ENCODE measurements at places on chromosomes 16 and 17.

GRCh38 chr17:67994817-67995569 lies 1.3 kb downstream of the C17orf58 start:
- DNase-seq = no peak

DNA sequence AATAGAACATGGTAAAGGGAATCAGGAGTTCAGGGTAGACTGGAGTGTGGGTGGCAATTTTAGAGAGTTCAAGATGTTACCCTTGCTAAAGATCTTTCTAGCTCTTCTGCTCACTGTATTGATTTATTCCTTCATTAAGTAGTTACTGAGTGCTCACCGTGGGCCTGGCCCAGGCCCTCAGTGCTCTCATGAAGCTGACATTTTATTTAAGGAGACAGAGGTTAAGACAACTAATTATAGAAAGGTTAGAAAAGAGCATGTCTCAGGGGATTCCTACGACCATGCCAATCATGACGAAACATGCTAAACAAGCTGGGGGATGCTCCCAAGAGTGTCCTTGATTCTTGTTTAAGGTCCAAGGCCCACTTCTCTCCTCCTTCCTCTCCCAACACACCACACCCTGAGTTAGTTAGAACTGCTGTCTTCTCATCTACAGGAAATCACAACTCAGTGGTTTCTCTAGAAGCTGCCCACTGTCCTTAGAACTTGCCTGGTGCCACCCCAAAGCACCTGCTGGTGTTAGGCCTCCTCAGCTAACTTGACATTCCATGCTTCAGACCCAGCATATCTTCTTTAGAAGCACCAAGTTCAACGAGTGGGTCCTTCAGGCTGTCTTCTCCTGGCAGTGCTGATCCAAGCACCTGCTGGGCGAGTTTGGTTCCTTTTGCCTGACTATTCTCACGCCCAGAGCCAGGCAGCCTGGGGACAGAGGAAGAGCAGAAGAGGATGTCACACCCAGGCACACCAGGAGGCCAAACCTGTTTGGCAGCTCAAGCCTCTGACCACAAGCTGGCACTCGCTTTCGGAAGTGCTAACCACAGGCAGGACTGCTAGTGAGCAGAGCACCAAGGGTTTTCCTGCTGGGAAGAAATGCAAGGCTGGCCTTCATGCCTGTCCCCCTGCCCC lies 79.0 kb downstream of the GAS7 start:
- DNase-seq = no peak

DNA sequence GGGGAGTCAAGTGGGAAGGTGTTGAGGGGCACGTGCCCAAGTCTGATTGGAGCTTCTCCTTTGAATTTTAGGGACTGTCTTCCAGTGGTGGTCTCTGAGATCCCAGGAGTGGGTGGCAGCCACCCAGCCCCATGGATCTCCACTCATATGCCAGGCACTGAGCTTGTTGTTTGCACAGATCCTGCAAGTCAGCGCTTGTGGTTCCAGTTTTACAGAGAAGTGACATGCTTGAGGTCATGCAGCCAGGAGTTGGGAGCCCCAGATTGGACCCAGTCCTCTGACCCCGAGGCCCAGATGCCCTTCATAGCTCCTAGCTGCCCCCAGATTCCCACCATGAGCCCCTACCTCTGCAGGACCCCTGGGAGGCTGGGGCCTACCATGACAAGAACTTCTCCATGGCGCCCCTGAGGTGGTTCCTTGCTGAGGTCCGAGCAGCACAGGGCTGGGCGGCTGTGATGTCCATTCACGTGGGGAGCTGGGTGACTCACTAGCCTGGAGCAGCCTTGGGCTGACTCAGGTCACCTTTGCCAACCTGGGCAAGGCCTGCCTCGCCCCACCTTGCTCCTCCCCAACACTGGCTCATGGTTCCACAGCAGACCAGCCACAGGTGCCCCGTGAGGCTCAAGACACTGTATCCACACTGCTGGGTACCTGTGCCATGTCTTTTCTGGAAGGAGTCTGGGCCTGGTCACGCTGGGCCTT lies 47.4 kb downstream of the RAI1 start:
- no peak for DNase-seq

DNA sequence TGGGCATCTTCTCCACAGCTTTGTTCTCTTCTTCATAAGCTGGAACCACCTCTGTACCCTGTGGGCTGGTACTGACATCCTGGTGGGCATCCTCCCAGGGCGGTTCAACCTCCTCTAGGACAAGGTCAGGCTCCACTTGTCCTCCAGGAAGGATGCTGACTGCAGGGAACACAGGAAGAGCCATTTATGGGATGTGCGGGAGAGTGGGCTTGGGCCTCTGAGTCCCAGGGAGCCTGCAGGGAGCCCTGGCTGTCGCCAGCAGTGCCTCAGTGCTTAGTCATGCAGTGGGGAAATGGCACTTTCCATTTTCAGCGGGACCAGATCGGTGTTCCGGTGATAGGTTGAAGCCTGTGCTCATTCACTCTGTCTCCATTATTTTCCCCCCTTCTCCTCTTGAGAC lies 20.5 kb downstream of the CNGB1 start:
- DNase-seq = no peak

- DNase-seq = no peak
These were observed 5.7 kb upstream of the CEP131 start for GRCh38 chr17:81228420-81228819.

DNA sequence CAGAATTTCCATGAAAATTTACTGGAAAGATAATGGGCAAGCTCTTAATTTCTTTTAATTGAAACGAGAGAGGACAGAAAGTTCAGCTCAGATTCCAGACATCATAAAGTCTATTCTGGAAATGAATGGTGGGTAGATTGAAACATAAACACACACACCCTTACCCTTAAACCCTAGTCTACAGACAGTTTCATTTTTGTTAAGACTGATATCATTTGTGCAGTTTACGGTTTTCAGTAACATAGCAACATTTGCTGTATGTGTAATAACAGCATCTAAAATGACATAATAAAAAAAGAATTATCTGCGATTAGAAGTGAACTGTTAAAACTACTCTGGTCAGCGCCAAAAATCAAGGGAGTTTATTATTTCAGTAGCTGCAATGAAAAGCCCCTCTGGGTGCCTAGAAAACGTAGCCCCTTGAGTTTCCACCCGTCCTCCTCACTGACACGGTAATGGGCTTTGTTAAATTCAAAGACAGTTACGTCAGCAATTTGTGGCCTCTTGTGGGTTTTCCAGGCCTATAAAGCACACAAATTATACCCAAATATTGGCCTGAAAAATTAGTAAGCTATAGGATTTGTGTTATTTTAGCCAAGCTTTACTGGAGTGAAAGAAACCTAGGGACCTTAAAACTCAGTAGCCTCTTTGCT lies 520.6 kb upstream of the SOX9 start:
- no peak for DNase-seq

GRCh38 chr16:80994451-80994850 lies 12.2 kb downstream of the CMC2 start:
- no peak for DNase-seq

DNA sequence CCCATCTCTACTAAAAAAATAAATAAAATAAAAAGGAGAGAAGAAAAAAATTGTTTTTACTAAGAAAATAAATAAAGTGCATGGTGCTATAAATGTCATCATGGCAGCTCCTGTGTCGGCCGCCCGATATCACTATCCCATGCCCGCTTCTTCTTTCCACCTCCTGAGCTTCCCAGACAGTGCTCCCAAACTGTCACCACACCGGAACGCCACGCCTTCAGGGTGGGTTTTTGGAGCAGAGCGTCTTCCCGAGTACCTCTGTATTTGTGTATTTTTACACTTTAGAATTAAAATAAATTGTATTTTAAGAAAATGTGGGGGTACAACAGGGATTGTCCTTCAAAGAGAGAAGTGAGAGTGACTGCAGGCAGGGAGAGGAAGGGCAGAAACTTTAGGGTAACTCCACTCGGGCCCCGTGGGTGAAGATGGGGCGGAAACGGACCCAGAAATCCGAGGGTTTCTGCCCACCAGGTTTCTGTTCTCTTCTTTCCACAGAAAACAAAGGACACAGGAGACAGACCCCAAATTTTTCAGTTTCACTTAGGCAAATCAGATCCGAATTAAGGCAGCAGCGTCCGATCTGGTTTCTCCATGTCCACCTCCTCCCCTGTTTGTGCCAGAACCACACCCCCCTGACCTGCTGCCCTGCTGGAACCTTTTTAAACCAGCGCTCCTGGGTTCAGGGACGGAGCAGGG lies 3.6 kb upstream of the ITGAX start:
- DNase-seq = no peak

DNA sequence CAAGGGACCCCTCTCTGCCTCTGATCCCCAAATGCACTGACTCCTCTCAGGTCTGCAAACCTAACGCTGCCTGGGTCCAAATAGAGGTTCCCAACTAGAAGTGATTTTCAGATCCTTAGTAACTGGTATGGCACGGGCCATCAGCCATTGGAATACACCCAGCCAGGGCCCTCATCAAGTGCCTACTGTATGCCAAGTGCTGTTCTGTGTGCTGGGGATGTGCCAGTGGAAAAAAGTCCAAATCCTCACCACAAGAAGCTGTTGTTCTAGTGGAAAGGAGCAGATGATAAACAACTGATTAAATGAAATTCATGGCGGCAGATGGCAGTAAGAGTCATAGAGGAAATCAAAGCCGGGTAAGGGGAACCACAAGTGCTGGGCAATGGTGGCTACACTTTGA lies 57.2 kb upstream of the MED9 start:
- DNase-seq = no peak

GRCh38 chr16:83068686-83069085 lies 441.9 kb downstream of the CDH13 start:
- no peak for DNase-seq

DNA sequence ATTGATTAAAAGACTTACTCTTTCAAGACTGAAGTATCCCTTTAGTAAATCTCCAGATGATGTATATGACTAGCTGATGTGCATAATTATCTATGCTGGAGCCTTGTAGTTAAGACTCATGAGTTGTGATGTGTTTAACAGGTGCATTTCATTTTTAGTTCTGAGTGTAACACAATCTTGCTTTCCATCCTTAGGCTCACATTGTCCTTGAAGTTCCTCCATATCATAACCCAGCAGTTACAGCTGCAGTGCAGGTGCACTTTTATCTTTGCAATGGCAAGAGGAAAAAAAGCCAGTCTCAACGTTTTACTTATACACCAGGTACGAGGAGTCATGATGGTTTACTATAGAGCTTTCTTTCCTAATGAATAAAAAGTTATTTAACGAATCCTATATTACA lies 52.9 kb downstream of the ESRP2 start:
- no peak for DNase-seq

GRCh38 chr17:39736319-39737165 lies 1.2 kb upstream of the GRB7 start:
- DNase-seq = no peak

GRCh38 chr17:81924557-81925532 lies 2.7 kb downstream of the MAFG start:
- DNase-seq = peak; percentile 68

GRCh38 chr17:63405741-63406261 lies 40.3 kb downstream of the CYB561 start:
- DNase-seq = no peak

GRCh38 chr16:67419502-67419901 lies 3.2 kb upstream of the ZDHHC1 start:
- DNase-seq = no peak

GRCh38 chr16:80176114-80176513 lies 364.7 kb upstream of the DYNLRB2 start:
- DNase-seq = no peak

- DNase-seq = no peak
These were observed 32.1 kb upstream of the RPH3AL start for GRCh38 chr17:384622-385177.

- no peak for DNase-seq
These were observed 30.2 kb upstream of the GUCY2D start for GRCh38 chr17:7972131-7972785.

DNA sequence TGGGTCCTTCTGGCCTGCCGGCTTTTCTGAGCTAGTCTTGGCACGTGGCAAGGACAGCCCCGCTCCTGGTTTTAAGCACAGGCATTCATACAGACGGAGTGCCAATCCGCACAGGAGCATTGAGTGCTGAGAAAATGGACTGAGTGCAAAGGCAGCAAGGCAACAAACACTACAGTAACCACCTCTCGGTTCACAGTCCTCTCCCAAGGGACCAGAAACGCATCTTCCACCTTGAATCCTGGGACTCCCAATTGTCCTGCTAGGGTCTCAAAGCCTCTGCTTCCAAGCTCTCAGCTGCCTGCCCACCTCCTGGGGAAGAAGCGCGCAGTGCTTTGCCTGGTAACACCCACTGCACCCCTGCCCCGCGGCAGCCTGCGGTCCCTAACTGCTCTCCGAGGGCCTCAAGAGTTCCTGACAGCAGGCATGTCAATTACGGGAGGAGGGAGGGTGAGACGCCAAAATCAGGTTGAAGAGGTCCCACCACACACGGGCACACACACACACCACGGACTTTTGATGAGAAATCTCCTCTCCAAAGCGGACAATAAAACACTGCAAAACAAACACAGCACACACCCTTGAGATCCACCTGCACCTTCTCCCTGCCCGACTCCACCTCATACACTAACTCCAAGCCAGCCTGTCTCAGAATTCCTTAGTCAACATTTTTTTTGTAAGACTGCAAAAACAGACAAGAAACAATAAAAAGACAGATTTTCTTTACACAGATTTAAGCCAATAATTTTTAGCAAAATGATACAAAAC lies 15.0 kb downstream of the SLC16A3 start:
- DNase-seq = no peak

- DNase-seq = no peak
These were observed 5.0 kb downstream of the CX3CL1 start for GRCh38 chr16:57377080-57377841.

Data from liver (tissue), 10 donors.